Omental fat pad (tissue), 4 donors: ENCODE measurements at places on chromosomes 4 and X.
A peak's percentile ranks its signal among the peaks of the same experiment; 100 is the strongest.

DNA sequence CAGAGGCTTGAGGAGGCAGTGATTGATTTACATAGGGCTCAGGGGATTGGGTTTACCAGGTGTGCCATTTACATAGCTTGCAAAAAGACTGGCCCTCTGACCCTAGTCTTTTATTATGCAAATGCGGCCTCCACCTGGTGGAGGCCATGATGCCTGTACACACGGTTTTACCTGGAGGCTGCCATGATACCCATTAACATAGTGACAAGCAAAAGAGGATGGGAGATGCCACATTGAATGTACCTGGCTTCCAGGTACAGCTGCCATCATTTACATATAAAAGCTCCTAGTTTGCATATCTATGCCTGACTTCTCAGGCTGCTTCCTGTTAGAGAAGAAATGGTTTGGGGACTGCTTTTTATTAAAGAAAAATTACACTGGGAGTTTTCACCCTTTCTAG is 72.0 kb downstream of the NEXMIF start:
- DNase-seq: no peak

DNA sequence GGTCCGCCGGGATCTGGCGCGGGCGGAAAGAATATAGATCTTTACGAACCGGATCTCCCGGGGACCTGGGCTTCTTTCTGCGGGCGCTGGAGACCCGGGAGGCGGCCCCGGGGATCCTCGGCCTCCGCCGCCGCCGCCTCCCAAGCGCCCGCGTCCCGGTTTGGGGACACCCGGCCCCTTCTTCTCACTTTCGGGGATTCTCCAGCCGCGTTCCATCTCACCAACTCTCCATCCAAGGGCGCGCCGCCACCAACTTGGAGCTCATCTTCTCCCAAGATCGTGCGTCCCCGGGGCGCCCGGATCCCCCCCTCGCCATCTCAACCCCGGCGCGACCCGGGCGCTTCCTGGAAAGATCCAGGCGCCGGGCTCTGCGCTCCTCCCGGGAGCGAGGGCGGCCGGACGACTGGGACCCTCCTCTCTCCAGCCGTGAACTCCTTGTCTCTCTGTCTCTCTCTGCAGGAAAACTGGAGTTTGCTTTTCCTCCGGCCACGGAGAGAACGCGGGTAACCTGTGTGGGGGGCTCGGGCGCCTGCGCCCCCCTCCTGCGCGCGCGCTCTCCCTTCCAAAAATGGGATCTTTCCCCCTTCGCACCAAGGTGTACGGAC is 482 bp upstream of the SHOX start:
- DNase-seq: no peak

- no peak for DNase-seq
These were observed 1.4 kb upstream of the RHOH start for GRCh38 chr4:40195182-40196177.

DNA sequence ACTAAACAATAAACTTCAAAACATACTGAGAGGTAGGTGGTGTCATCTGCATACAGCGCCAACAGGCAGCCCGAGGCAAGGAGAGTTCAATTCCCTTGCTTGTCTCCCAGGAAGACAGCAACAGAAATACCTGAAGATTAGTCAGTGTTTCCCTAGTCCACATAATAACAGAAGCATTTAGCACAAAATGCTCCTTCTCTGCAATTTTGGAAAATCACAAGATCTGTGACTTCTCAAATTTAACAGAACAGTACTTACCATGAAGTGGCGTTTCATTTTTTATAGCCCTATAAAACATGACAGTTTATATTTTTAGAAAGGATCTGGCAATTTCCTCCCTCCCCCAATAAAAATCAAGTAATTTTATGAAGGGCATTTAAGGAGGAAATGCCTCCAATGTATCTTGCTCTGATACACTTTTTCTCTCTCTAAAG is 67.1 kb upstream of the MYOZ2 start:
- no peak for DNase-seq

GRCh38 chrX:113802837-113803236 is 781.0 kb upstream of the HTR2C start:
- DNase-seq: no peak

GRCh38 chr4:86890790-86891189 is 1.4 kb downstream of the C4orf36 start:
- DNase-seq: no peak

GRCh38 chr4:147136310-147136709 is 190.6 kb upstream of the TTC29 start:
- DNase-seq: no peak

DNA sequence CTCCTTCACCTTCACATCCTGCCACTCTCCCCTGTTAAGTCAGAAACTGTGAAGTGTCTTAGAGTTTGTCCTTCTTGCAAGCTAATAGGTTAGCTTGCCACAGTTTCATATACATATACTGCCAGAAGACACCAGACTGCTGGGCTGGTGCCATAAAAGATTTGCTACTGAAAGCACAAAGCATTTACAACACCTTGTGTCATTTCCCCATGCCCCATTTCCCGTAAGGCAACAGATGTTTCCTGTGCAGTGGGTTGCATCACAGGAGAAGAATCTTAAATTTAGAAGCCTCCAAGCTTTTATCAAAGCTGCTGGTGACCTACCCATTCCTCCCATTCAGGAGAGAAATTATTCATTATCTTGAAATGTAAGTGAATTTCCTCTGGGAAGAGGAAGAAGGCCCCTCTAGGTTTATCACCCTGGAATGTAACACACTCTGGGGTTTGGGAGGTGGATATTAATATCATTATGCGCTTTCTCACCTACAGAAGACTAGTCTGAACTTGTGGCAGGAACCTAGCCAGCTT is 34.5 kb upstream of the RAB33B start:
- peak; percentile 46 for DNase-seq

DNA sequence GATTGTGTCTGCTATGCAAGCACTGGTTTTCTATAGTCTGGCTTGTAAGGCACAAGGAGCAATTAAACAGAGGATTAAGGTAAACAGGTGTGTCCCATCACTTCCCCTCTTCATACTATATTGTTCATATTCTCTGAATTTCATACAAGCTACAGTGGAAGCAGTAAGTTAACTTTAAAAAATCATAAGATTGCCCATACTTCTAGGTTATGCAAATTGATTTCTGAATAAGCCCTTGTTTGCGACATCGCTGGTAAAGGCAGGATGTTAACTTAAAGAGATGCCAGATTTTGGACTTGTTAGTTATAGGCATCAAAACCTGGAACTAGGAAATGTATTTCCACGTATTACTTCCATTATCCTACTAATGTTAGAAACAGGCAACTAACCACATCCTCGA is 1.0 kb upstream of the TMEM131L start:
- DNase-seq: no peak

DNA sequence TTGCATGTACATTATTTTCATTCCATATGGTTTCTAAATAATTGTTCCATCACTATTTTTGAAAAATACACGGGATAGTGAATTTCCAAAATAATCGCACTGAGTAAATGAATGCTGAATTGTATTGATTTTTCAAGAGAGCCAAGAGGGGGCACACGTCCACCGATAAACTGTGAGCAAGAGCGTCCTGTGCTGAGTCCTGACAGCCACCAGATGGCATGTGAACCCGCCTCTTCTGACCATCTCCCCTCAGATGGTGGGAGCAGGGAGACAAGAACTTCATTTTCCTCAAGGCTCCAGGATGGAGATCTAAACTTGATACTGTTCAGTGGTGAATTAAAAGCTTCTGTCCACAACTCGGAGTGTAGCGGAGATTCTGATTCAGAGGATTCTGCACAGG is 30.6 kb upstream of the IL9R start:
- no peak for DNase-seq

DNA sequence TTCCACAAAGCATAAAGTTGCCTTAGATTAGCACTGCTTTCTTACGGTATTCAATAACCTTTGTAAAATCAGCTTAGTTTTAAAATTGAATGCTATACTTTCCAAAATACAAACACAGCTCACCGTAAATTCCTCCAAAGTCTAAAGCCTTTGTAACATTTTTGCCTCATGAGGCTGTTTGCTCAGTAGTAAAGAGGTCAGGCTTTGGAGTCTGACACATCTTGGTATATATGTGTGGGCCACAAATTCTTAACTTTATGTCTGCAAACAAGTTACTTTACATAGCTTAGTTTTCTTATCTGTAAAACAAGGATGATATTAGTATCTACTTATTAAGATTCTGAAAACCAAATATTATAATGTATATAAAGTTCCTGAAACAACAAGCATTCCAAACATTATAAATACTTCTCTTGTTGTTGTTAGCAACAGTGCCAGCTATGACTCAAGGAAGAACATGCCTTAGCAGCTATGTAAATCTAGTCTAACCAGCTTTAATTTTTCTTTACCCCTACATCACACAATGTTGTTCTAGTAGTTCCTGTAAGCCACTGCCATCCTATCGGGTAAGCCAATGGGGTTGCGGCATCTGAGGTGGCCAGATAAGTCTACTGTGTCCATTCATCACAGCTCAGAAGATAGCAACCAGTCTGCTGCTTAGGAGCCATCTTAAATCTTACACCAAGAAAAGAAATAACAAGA is 709.0 kb downstream of the KLHL13 start:
- DNase-seq: no peak

- no peak for DNase-seq
These were observed 250.3 kb upstream of the KLF3 start for GRCh38 chr4:38413524-38414341.

- no peak for DNase-seq
These were observed 627.4 kb upstream of the BOD1L1 start for GRCh38 chr4:14254926-14255325.

GRCh38 chrX:84216406-84216805 is 28.4 kb upstream of the RPS6KA6 start:
- no peak for DNase-seq

- DNase-seq: no peak
These were observed 13.2 kb downstream of the SPOCK3 start for GRCh38 chr4:167221084-167221483.

GRCh38 chrX:1545776-1546408 is 8.9 kb upstream of the P2RY8 start:
- DNase-seq: no peak

GRCh38 chr4:128841402-128841801 is 31.9 kb downstream of the JADE1 start:
- no peak for DNase-seq

DNA sequence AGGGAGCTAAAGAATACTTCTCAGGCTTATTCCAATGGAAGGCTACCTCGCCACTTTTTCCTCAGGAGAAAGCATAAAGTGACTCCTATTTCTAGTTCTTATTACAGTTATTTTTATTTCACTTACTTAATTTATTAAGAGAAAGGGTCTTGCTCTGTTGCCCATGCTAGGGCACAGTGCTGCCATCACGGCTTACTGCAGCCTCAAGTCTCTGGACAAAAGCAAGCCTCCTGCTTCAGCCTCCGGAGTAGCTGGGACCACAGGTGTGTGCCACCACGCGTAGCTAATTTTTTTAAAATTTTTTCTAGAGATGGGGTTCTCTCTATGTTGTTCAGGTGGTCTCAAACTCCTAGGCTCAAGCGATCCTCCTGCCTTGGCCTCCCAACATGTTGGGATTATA is 36.0 kb upstream of the CHRNA9 start:
- DNase-seq: no peak

DNA sequence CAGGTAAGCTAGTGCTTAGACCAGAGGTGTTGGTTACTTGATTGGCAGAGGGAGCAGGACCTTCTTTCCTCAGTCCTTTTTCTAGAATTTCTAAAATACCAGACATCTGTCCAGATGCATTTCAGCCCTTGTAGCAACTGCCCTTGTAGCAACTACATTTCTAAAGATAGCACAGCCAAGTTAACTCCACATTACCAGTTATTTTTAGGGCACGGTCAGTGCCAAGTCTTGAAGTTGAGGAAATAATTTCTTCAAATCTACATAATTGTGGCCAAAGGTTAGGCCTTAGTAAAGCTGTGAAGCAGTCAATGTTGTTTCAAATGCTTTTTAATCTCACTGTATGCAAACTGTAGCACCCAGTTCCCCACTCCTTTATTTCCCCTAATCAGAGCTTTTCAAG is 62.9 kb downstream of the MID1IP1 start:
- no peak for DNase-seq

- no peak for DNase-seq
These were observed 71.8 kb downstream of the FAM193A start for GRCh38 chr4:2608291-2608690.

DNA sequence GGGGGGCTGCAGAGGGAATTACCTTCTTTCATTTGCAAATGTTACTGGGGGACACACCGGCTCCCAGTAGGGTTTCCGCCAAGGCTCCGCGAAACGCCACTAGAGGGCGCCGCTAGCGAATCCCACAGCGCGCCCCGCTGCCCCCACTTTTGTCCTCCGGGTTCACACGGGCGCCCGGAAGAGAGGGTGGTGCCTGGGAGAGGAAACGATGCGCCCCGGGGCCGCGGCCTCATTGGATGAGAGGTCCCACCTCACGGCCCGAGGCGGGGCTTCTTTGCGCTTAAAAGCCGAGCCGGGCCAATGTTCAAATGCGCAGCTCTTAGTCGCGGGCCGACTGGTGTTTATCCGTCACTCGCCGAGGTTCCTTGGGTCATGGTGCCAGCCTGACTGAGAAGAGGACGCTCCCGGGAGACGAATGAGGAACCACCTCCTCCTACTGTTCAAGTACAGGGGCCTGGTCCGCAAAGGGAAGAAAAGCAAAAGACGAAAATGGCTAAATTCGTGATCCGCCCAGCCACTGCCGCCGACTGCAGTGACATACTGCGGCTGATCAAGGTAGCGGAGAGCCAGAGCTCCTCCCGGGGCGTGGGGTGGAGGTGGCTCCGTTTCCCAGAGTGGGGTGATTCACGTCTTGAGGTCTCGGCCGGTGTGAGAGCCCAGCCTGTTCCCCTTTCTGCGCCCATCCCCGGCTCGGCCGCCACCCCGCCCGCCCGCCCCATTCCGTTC is at the start of gene SAT1:
Gene SAT1, plus strand, starts transcription at position 311 of the 726 bp plus-strand sequence. Its CDS starts 179 bp downstream, at position 490.
- DNase-seq: peak; percentile 83

- no peak for DNase-seq
These were observed 44.6 kb upstream of the TMEM164 start for GRCh38 chrX:109958266-109958665.

GRCh38 chr4:56806666-56807065 is 14.8 kb downstream of the SPINK2 start:
- no peak for DNase-seq

DNA sequence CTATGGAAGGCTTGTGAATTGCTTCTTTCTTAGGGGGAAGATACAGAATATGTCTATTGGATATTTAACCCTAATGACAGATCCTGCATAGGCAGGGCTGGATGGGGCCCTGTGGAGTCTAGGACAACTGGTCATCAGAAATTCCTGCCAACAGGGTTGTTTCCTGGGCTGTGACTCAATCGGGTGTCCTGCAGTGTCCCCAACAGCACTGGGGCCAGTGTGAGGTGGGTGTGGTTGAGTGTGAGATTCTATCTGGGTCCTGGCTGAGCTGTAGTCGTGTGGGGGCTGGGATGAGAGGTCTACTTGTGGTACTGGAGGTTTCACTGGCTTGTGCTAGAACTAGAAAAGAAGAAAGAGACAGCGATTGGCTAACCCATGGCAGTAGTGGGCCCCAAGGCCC is 87.3 kb upstream of the WDR1 start:
- DNase-seq: no peak
